ENCODE measurements at places on chromosomes 11 and 22.

GRCh38 chr11:89175796-89176195 lies 1.9 kb upstream of the TYR start:
- DNase-seq = no peak

GRCh38 chr11:32034149-32034548 lies 56.7 kb upstream of the RCN1 start:
- no peak for DNase-seq

DNA sequence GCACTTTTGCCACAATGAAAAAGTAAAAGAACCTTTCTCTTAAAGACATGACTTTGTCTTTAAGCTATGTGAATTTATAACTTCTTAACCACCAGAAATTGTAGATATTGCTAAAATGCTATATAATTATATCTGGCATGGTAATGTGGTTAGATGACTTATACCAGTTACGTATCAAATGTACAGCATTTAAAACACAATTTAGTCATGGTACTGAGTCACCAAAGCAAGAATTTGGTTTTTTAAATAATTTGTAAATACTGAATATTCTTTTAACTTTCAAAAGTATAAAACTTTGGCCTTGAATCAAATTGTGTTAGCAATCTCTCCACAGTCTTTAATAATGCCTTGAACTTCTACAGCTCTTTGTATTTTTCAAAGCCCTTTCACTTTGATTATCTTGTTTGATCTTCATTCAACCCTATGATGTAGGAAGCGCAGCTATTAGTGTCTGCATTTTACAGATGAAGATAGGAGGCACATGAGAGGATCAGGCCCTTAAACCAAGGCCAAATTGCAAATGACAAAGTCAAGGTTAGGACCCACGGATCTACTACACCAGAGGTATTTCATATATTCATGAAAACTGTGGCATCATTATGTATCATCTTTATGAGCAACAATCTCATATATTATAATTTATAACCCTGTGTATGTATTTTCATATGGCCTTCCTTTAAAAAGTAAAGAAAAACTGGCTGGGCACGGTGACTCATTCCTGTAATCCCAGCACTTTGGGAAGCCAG lies 4.4 kb upstream of the SYTL2 start:
- DNase-seq = no peak

DNA sequence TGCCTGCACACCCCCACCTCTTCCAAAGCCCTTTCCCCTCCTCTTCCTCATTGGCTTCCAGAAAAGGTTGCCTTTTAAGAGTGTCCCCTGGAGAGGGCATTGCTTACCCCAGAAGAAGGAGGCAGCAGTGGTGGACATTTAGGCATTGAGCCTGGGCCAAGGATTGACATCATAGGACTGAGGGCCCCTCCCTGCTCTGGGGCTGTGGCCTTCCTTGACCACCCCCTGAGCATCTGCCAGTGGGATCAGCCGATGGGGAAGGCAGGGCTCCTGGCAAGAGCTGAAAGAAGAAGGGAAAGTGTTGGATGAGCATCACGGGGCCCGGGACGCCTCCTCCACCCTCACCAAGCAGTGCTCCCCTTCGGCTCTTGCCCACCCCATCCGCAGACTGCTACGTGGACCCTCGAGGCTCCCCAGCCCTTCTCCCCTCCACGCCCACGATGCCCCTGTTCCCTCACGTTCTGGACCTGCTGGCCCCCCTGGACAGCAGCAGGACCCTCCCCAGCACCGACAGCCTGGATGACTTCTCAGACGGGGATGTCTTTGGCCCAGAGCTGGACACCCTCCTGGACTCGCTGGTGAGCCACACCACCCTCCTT lies 37.4 kb downstream of the ZC3H7B start:
- no peak for DNase-seq

DNA sequence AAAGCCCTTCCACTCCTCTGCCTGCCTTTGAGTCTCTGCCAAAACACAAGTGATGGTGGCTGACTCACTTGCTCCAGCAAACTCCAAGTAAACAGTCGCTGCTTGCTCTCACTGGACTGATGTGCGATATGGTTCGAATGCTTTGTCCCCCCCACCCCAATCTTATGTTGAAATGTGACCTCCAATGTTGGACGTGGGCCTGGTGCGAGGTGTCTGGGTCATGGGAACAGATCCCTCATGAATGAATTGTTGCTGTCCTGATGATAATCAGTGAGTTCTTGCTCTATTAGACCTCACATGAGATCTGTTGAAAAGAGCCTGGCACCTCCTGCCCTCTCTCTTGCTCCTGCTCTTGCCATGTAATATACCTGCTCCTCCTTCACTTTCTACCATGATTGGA lies 747.9 kb downstream of the OPCML start:
- no peak for DNase-seq

- DNase-seq = no peak
Measured at GRCh38 chr11:102981324-102981910, 25.9 kb upstream of the MMP13 start.

GRCh38 chr11:132910011-132910760 lies 622.1 kb downstream of the OPCML start:
- no peak for DNase-seq

DNA sequence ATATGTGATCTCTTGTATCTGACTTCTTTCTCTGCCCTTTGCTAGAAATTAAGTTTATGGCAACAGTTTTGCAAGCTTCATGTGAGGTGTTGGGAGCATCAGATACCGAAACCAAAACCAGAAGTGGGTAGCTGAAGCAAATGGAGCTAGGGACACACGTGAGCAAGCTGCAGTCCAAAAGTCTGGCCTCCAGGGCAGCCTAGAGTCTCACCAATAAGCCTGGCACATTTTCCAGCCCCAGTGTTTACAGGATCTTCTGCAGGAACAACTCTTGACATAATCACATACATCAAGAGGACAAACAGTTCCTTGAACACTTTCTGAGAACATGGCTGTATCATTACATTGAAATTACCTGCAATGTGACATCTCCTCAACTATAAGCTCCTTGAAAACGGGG lies 114.1 kb downstream of the LARGE1 start:
- no peak for DNase-seq

- DNase-seq = no peak
Measured at GRCh38 chr22:33401291-33401690, 343.1 kb upstream of the SYN3 start.

DNA sequence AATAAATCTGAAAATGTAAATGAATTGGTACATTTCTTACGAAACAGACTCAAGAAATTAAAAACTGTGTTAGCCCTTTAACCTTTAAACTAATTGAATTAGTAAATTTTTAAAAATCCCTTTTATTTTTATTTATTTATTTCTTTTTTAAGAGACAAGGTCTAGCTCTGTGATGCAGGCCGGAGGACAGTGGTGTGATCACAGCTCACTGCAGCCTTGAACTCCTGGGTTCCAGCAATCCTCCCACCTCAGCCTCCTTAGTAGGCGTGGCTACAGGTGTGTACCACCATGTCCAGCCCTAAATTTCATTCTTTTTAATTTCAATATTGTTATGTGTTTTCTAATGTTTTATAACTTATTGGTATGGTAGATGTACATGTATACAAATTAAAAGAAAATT lies 72.6 kb downstream of the MYEOV start:
- no peak for DNase-seq

DNA sequence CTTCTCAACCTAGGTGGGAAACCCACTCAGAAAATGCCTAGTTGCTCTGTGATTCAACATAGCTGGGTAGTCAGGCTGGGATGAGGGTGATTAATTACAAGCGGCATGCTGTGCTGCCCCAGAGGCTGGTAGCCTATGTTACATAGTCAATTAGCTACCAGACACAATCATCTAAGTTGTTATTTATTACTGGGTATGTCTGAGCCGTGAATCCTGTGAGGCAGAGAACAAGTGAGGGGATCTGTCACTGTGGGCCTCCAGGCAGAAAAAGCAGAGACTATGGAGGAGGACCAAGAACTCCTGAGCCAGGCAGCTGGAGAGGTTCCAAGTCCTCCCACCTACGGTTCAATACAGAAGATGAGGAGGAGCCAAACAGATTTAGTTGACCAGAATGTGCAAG lies 186.6 kb upstream of the BDNF start:
- no peak for DNase-seq

- no peak for DNase-seq
Measured at GRCh38 chr11:78031629-78032028, 8.6 kb upstream of the KCTD14 start.

DNA sequence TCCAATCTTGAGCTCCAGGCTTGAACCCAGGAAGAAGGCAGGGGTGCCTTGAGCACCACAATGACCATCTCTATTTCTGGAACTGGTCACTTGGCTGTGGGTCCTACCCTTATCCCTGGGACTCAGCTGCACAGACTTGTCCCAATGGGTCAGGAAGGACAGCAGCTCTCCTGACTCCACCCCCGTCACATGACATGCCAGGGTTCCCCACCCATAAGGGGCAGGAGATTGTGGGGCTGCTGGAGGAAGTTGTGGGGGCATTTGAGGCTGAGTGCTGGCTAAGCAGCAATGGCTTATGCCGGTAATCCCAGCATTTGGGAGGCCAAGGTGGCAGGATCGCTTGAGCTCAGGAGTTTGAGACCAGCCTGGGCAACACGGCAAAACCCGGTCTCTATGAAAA lies 56.2 kb downstream of the NFAM1 start:
- no peak for DNase-seq

DNA sequence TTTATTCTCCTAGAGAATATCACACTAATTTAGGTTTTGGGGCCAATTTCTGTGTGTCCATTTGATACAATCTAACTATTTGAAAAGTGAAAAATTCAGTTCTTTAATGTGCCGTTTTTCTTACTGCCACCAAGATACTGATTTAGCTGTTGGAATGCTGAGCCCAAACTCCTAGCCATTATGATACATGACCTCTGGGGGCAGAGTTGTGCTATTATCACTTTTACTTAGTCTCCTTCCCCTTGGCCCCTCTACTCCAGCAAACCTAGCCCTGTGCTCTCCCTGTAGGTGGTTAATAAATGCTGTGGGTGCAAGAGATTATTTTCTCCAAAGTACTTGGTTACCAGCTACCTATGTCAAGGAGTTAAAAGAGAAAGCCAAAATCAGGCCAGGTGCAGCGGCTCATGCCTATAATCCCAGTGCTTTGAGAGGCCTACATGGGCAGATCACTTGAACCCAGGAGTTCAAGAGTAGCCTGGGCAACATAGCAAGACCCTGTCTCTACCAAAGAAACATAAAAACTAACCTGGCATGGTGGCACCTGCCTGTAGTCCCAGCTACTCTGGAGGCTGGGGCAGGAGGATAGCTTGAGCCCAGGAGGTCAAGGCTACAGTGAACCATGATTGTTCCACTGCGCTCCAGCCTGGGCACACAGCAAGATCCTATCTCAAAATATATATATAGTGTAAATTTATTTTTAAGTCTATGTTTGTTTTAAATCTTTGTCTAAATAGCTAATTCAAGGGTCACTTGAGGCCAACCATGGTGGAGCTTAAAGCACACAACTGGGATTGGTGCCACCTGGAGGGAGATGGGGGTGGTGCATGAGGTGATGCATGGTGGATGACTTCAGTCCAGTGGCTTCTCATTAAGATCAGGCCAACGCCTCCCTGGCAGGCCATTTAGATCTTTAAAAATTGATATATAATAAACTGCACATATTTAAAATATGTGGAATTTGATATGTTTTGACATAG lies 193.2 kb upstream of the PLET1 start:
- DNase-seq = no peak

DNA sequence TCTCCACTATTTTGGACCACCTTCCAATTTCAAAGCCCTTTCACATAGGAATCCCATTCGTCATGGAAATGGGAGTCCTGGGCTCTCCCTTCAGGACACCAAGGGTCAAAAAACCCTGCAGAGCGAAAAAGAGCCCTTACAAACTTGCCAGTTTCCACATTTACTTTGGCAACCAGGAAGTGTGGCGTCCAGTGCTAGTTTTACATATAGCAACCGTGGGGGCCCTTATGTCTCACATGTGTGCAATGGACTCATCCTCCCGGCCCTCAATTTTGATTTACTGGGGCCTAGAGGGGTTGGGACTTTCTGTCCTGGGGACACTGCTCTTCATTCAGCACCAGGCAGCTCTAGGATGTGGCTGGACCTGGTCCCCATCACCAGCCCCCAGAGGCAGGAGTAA lies 33.7 kb downstream of the DAGLA start:
- DNase-seq = no peak

DNA sequence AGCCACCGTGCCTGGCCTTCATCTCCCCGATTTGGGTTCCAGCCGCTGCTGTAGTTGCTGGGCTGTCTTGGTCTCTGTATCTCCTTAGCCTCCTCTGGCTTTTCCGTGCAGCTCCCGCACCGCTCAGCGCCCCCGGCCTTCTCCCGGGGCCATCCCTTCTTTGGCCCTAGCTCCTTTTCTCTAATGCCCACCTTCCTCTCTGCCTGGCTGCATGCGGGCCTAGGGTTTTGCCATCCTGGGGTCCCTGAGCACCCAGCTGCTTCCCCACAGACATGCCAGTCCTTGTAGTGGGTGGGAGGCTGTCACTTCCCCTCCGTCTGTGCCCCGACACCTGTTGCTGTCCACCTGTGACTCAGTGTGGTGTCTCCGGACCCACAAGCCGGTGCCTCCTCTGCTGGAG lies 36.4 kb downstream of the KCNJ4 start:
- no peak for DNase-seq

- DNase-seq = no peak
Measured at GRCh38 chr22:26941896-26942636, 284.7 kb downstream of the MIAT start.

GRCh38 chr11:45054956-45055355 lies 91.5 kb upstream of the PRDM11 start:
- no peak for DNase-seq

GRCh38 chr11:109798521-109798920 lies 294.7 kb upstream of the ZC3H12C start:
- DNase-seq = no peak

DNA sequence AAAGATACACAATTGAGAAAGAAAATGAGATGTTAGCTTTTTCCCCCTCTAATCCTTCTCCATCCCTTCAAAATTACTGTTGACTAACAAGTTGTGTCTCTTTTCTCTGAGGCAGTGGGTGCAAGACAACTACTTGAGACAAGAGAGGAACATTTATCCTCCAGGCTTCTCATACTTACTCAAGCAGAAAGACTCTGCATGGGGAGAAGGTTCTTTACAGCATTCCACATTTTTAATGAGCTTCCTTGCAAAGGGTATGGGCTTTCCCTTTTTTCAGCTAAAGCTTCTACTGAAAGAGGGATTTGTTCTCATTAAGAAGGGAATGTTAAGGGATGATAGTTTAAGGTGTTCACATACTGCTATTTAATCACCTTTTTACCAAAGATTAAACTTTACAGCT lies 47.8 kb downstream of the PAX6 start:
- no peak for DNase-seq
